ENCODE measurements at places on chromosomes 7 and 10.

- DNase-seq = no peak
These were observed 76.0 kb upstream of the GRB10 start for GRCh38 chr7:50858528-50859245.

DNA sequence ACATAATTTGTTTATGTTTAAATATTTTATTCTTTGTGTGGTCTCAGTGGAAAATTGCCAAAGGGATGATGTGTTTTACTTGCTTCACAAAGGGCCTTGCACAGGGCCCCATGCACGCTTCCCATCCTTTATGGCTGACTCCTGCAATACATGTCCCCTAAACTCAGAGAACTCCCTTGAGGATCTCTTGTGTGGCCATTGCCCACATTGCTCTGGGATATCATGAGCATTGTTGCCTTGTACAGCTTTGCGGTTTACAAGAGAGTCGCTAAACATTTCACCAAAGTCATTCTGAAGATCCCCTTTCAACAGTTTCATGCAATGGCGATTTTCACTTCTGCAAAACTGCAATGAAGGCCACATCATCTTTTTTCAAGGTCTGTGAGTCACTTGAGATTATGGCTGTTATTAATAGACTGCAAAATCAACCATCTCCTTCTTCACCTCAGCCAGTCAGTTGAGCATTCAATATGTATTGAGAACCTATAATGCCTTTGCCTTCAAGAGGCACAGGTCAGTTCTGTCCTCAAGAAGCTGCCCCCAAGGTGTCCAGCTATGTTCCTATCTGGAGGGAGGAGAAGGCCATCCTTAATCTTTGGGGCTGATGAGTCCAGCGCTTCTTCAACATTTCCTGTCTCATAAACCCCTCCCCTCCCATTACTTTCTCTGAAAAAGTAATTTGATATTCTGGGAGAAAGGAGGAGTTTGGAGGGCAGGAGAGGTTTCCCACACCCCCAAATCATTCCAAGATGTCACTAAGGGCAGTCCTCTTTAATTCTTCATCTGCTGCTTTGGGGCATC is 108.1 kb downstream of the CCDC71L start:
- DNase-seq = no peak

DNA sequence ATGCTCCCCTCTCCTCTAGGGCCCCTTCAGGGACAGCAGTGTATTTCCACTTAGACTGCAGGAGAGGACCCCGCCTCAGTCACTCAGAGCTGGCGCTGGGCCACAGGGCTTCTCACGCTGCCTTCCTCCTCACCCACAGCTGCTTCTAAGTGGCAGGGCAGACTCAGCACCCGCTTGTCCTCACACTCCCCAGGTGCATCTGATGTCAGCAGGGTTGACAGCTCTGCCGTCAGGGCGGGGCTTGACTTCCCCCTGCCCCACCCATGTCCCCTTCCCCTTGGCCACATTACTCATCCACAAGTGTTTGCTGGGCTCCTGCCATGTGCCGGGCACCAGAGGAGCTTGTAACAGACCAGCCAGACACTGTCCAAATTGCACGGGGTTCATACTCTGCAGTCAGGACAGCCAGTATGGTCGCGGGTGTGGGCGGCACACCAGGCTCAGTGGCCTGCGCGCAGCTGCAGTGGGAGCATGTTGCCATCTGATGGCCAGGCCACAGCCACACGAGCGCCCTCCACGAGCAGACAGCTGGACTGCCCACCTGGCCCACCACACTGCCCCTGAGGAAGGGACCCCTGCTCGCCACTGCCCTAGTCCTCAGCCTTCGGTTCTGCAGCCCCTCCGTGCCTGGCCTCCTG is 29.3 kb upstream of the TTYH3 start:
- DNase-seq = no peak

DNA sequence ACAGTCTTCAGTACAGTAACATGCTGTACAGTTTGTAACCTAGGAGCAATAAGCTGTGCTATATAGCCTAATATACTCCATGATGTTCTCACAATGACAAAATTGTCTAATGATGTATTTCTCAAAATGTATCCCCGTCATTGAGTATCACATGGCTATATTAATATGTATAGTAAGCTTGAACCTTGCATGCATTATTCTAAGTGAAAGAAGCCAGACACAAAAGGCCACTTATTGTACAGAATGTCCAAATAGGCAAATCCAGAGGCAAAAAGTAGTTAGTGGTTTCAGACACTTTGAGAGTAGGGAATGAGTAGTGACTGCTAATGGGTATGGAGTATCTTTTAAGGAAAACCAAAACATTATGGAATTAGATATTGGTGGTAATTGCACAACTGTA is 545.1 kb downstream of the ATRNL1 start:
- no peak for DNase-seq

DNA sequence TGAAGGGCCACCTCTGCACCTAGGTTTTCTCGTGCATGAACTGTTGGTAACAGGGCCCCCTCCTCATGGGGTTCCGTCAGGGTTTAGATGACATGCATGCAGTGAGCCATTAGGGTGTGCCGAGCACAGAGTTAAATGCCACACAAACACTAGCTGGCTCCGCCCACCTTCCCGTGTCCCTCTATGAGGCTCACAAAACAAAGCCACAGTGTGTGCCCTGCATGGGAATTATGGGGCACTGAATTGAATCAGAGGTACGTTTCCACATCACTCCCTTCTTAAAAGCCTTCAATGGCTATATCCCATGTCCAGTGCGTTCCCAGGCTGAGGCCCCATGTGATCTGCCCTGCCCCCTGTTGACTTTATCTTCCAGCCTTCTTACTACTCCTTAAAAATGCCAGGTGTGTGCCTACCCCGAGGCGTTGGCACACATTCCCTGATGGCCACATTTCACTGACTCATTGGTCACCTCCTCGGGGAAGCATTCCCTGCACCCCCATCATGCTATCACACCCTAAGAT is 35.7 kb downstream of the GSDME start:
- DNase-seq = no peak

DNA sequence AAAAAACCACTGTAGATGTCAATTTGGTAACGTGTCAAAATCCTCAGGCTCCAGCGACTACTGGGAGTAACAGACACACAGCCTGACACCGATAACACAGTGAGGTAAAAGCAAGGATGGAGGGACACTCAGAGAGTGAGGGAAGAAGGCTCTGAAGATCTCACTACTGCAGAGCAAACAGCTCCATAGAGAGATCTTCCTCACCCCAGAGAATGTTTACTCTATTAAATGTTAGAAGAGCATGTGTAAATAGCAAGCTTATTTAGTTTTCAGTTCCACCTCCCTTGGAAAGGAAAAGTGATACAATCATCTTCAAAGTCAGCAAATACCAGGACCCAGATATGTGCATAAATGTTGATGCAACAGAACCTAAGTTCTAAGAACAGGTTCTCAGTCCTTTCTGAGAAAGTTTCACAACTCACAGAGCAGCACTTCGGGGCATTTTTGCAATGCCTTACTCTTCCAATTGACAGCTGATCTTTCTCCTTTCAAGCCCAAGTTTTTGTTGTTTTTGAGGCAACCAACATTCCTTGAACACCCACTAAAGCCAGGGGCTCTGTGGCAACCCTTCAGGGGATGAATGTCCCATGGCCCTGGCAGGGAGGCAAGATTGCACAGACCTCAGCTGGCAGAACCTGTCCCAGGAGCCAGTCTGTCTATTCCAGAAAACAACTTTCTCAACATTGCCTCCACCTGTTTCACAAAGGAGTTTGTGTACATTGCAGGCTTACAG is 177.4 kb downstream of the SFMBT2 start:
- DNase-seq = no peak

DNA sequence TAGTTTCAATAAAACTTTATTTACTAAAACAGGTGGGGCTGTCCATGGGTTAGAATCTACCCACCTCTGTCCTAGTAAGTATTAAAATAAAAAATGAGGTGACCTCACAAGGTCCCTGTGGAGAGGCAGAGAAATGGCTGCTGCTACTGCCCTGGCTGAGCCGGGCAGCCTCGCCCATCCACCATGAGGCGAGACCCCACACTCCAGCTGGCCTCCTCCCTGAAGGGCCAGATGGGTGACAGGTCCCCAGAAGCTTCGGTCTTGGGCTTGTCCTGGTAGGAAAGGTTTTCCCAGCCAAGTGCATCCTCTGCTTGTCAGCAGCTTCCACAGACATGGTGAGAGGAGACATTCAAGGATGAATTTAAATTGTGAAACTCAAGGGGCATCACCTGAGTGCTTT is 565.8 kb downstream of the PTPRN2 start:
- DNase-seq = no peak

DNA sequence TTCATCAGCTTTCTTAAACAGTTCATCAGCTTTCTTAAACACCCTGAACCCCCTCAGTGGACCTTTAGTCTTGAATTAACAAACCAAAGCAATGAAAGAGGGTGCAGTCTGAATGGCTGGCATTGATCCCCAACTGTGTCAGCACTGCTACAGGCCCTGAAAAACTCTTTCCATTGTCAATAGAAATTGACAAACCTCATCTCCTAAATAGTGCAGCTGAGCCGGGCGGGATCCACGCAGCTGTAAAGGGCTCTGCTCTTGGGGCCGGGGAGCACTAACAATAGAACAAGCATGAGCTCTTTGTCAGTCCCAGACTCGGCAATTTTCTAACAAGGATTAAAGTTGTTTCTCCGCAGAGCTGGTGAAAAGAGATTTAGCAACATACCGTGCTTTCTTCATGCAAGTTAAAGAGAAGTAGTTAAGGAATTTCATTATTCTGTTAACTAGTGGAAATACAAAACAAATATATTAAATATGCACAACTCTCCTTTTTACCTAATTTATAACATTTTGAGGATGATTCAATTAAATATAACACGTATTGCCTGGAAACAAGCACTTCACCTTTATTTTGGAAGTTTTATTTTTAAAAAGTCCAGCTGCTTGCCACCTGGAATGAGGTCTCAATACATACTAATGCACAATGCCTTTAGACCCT is 24.7 kb upstream of the FEZF1 start:
- DNase-seq = no peak

DNA sequence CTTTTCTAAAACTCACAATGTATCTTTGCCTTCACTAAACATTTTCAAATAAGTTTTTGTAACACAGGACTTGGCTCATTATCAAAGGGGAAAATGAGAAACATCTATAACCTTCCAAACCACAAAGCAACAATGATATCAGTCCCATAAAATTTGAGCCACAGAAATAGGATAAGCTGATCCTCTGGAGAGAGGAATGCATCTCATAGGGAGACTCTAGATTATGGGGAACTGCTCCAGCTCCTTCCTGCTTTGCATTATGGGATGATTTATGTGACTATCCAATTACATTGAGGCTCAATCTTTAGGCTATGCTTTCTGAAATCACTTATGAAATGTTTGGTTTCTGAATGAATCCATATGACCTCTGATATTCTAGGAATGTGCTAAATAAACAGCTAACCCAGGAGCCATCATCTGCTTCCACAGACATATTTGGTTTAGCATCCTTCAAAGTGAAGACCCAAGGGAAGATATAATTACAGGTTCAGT is 70.4 kb downstream of the CUBN start:
- no peak for DNase-seq

DNA sequence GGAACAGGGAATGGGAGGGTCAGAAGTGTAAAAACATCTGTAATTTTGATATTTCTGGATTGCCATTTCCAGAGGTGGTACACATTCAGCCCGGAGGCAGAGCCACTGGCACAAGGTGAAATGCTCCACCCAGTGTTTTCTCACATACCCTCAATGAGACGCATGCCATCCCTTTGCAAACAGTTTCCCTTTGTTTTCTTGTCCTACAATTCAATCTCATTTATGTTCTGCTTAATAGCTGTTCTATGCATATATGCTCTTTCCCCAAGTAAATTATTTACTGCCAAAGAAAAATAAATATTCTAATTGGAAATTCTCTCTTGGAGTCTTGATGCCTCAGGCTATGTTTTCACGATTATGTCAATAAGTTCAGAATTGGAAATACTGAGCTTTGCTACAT is 369.7 kb upstream of the AKR1E2 start:
- DNase-seq = no peak

DNA sequence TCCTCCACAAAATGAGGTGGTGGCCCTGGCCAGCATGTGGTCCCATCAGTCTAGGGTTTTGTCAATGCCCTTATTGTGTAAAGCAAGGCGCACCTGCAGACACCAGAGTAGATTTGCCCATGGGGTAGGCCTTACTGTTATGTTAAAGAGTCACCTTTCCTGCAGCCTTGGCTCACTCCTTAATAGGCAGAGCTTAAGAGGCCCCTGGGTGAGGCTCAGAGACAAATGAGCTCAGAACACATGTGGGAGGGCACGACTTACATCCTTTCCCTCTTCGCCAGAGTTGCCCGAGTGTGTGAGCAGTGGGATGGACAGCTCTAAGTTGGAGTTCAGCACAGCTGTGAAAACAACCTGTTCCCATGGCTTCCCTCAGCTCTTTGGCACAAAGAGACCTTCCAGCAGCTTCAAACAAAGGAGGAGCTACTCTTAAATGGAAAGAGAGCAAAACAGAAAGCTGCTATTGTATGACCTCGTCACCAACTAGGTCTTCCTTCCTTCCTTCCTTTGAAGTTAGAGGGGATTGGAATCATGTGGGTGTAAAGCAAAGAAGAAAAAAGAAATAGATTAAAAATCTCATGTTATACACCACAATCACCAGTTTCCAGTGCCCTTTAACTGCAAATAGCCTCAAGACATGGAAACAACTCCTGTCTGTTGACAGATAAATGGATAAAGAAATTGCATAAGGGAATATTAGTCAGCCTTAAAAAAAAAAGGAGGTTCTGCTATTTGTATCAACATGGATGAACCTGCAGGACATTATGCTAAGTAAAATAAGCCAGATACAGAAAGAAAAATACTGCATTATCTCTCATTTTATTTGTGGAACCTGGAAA is 11.9 kb upstream of the XPNPEP1 start:
- no peak for DNase-seq

DNA sequence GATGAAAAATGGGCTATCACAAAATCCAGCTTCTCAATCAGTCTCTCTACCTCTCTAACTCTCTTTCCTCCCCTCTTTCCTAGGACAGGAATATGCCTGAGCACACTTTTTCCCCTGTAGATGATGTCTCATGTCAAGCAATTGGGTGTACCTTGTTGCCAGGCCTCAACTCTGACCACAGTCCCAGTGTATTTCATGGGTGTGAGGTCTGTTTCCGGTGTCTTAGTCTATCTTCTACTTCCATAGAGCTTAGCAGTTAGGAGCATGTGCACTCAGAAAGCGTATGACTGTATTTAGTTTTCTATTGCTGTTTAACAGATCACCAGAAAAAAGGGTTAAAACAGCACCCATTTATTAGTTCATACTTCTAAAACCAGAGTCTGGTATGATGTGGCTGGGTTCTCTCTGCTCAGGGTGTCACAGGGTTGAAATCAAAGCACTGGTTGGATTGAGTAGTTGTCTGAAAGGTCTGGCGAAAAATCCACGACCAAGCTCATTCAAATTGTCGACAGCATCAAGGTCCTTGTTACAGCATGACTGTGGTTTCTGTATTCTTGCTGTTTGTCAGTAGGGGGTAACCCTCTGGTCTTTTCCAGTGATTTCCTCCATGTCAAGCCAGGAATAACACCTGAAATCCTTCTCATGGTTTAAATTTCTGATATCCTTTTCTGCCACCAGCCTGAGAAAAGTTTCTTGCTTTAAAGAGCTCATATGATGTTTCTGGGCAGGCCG is 130.0 kb downstream of the THSD7A start:
- no peak for DNase-seq

GRCh38 chr10:71635251-71635866 is 84.2 kb downstream of the C10orf105 start:
- DNase-seq = no peak

GRCh38 chr7:99372275-99373090 is 2.0 kb upstream of the ARPC1B start:
- DNase-seq = no peak

GRCh38 chr7:141551782-141552181 is 572 bp downstream of the AGK start:
- DNase-seq = no peak

Measured in activated CD4-positive, alpha-beta T cell treated with anti-CD3 and anti-CD28 coated beads, Interleukin-2, amount 50 U/mL, for 4 hours (primary cell).